ENCODE measurements at places on chromosomes 2 and 18.

DNA sequence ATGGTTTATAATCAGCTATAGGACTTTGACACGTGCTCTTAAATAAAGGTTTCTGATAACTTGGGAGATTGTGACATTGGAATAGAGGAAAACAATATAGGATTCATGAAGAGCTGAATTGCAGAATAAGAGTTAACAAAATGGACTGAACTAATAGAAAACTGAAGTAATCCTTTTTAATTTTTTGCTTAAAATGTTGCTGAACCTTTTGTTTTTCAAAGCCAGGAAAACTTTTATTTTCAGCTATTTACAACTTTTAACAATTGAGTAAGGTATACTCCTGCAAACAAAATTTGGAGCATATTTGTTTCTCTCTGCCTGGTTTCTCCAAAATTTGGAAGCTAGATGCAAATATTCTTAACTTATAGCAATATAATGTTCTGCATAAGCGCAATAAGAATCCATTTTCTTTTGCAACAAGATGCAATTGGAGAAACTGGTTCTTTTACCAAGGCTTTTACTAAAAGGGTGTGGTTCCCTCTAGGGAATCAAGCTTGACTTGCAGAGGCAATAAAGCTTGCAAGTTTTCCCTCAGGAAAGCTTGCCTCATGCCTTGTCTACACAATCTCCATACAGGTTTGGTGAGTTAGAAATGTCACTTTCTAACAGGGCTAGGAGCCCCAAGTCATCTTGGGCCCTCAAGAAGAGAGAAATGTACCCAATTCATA lies 10.3 kb upstream of the PDK1 start:
- DNase-seq: no peak

DNA sequence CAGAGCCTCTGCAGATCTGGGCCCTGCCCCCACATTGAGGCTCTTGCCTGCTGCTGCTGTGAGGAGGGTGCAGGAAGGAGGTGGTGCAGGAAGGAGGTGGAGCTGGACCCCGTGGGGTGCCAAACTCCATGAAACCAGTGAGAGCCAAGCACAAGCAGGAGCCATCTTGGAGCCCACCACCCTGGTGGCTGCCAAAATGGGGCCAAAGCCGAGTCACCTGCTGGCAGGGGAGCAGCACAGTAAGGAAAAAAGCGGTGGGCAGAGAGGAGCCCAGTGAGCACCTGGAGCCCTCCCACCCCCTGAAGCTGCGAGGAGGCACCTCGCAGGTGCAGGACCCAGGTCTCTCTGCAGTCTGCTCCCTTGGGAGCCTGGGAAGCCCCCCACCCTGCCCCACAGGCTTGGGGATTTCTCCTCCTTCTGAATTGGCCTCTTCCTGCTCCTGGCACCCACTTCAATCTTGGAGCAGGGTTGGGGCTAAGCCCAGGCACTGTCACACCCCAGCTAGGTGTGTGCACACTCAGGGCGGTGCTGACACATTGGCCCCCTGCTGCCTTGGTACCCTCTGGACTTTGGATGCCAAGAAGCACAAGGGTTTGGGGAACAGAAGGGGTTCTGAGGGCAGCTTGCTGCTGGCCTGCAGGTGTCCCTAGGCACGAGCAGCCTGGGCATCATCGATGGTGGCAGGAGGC lies 245.4 kb upstream of the LRRTM4 start:
- no peak for DNase-seq

DNA sequence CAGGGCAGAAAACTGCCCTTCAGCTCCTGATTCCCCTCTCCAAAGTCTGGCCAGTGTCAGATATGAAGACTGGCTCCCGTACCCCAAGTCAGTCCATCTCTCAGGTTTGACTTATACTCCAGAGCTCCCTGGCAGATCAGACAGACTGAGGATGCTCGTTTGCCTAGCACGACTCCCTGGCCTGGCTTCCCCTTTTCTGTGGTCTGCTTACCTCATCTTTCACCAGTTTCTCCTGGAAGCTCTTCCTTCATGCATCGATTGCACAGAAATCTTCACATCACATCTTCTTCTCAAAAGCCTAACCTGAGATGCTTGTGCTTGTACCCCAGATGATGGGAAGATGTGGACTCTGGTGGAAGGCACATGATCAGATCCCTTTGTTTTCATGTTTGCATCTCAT lies 387.9 kb upstream of the POU3F3 start:
- DNase-seq: no peak

DNA sequence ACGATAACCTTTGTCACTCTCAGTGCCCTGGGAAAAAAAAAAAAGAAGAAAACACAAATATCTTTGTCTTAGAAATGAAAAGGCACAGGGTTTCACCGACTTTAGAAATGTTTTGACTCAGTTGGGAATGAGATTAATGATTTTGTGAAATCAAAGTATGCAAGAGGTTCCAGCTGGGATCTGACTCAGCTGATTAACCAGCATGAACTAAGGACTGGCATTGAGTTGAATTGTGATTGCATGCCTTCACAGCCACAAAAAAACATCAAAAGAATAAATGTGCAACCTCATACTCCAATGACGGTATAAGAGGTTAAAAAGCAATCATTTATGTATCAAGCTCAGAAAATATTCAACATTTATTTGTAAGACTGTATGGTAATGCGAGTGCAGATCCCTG lies 566.6 kb upstream of the DSEL start:
- no peak for DNase-seq

DNA sequence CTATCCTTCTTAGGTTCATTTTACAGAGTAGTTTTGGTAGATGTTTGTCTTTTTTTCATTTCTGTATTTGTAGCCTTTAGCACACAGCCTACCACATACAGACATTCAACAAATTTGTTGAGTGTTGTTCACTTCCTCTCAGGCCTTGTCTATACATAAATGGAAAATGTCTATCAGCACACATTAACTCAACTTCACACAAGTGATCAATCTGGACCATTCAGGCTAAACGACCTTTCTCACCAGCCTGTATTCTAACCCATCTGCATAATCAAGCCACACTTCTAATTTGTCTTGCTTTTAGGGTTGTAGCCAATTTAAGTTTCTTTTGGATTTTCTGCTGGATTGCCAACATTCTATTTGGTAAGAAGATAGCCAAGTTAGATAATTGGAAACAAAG lies 59.9 kb upstream of the DARS1 start:
- DNase-seq: no peak

- DNase-seq: no peak
Observed at GRCh38 chr2:83394134-83394904, 1064.8 kb downstream of the SUCLG1 start.

- DNase-seq: no peak
Observed at GRCh38 chr2:119025762-119026351, 83.9 kb downstream of the MARCO start.

DNA sequence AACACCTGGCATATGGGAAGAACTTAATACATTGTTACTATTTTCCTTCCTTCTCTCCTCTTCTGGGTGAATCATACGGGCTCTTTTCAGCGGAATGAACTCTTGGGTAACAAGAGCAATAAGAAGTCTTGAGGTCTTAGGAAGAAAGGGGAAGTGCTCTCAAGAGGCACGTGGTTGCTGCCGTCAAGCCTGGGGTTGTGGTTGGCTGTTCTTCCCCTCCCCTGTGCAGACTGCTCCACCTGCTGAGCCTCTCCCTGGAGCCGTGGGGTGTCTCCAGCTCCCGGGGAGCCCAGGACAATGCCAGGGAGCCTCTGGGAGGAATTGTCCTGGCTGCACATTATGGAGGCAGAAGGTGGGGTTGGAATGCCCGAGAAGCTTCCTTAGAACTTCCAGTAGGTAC lies 19.4 kb downstream of the TOGARAM2 start:
- no peak for DNase-seq

GRCh38 chr18:49835405-49835804 lies 22.1 kb upstream of the ACAA2 start:
- DNase-seq: no peak

GRCh38 chr2:147756069-147756468 lies 88.8 kb upstream of the ACVR2A start:
- no peak for DNase-seq

GRCh38 chr2:41647468-41648050 lies 400.3 kb upstream of the PKDCC start:
- no peak for DNase-seq
